ENCODE measurements at places on chromosomes 1 and 21.
A peak's percentile ranks its signal among the peaks of the same experiment; 100 is the strongest.

DNA sequence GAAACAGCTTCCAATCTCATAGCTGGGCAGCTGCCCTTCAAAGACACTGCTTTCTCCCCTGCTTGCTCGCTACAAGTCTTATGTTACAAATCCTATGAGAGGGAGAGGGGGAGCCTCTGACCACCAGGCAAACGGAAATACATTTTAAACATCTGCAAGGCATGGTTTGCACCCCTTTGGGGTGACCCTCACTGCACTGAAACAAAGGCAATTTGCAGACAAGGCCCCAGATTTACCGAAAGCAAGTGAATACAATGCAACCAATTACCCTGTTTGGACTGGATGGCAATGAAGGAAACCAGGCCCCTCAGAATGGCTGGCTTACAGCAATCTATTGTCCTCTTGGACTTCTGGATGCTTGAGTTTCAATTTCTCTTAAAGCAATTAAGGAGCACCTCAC lies 11.8 kb upstream of the ATP13A2 start:
- no peak for DNase-seq

DNA sequence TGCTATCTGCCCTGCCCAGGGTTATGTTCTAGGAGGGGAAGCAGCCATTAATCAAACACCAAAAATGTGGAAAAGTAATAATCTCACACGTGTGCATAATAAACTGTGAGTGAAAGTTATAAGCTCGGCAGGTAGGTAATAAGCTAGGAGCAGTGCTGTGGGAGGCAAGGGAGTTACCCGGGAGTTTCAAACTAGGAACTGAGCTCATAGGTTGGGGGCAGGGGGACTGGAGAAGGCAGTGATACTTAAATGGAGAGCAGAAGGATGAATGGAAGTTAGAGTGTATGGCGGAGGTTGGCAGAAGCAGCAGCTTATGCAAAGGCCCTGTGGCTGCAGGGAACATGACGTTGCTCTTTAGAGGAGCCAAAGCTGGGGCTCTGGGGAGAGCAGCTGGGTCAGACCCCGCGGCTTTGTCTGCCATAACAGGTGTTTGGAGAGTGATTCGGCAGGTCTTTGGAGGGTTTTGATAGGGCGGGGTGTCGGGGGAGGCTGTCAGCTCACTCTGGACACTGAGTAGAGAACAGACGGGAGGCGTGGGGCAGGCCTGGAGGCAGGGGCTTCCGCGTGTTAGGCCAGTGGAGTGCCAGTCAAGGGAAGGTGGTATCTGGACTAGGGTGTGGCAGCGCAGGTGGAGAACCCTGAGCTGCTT lies 20.0 kb downstream of the PTPRF start:
- DNase-seq: no peak

- no peak for DNase-seq
These were observed 20.9 kb upstream of the AGL start for GRCh38 chr1:99829269-99829668.

GRCh38 chr1:44256762-44257554 lies 43.7 kb downstream of the DMAP1 start:
- no peak for DNase-seq

GRCh38 chr1:86156566-86157455 lies at the start of gene COL24A1:
TSS of gene COL24A1 (minus strand) at chr1:86156772. CDS start at chr1:86156396, 376 bp downstream.
- DNase-seq: peak; percentile 52

DNA sequence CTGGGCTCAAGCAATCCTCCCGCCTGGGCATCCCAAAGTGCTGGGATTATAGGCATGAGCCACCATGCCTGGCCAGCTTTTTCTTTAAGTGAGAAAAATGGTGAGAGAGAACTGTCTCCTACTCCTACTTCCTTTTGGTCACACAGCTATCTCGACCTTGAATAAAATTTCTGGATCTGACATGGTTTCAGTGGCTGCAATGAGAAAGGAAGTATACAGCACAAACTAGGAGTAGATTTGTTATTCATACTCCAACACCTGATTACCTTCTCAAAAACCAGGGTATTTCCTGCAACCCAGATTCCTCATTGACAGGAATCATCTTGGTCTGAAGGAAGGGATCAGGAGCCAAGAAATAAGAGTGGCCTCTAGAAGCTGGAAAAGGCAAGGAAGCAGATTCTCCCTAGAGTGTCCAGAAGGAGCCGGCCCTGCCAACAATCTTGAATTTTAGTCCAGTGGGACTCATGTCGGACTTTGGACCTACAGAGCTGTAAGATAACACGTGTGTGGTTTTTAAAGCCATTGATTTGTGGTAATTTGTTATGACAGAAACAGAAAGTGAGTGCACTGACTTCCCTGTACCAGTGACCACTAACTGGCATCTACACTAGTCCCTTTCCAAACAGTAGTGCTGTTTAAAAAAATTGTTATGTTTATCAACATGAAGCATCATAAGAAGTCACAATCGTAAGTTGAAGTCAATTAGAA lies 516.6 kb downstream of the SMYD3 start:
- no peak for DNase-seq

- DNase-seq: peak; percentile 81
These were observed 40.8 kb upstream of the UTS2 start for GRCh38 chr1:7893529-7894180.

DNA sequence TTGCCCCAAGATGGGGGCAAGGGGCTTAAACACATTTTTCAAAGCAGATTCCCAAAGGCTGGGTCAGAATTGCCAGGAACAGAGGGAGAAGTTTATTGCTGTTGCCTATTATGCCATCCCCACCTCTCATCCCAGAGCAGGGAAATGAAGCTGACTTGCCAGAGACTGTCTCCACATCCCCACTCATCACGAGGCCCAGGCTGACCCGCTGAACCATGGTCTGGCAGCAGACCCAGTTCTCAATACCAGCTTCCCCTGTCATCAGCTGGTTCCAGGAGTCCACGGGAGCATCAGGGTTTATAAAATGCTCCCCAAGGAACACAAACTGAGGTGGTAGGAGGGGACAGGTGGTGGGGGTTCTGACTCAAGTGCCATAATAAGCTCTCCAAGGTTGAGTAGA lies 605.9 kb downstream of the NPHP4 start:
- DNase-seq: no peak

- DNase-seq: no peak
These were observed 3.6 kb downstream of the NIBAN1 start for GRCh38 chr1:184970691-184971161.

- DNase-seq: no peak
These were observed 332.1 kb downstream of the RRAGC start for GRCh38 chr1:38527373-38527966.

- DNase-seq: no peak
These were observed 84.8 kb downstream of the KCND3 start for GRCh38 chr1:111904478-111905218.

- no peak for DNase-seq
These were observed 8.1 kb upstream of the GREM2 start for GRCh38 chr1:240619906-240620621.

DNA sequence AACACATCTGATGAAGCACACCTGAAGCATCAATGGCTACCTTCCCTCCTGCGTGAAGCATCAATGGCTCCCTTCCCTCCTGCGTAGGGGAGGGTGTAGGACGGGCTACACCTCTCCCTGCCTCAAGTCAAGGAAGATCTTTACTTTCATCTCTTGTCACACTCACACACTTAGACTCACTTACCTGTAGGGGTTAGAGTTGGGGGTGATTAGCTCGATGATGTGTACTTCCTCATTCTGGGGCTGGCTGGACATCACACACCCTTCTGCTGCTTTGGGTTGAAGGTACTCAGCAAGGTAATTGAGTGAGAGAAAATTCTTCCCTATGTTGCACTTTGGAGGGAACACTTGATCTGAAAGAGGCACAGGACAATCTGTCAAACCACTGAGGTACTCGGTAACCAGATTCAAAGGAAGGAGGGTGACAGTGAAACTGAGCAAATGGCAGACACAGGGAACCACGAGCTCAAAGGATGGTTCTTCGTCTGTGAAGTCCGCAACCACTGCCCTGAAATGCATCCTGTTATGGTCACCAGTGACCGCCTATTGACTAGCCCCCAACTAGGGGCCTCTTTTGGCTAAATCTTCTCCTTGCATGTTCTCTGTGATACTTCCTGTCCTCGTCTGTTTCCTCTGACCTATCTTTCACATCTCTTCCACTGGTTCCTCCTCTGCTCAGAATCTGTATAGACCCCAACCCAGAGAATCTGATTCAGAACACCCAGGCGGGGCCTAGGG lies 156.2 kb downstream of the TGFBR3 start:
- DNase-seq: no peak

GRCh38 chr21:45141507-45141906 lies 67.1 kb downstream of the ADARB1 start:
- no peak for DNase-seq

DNA sequence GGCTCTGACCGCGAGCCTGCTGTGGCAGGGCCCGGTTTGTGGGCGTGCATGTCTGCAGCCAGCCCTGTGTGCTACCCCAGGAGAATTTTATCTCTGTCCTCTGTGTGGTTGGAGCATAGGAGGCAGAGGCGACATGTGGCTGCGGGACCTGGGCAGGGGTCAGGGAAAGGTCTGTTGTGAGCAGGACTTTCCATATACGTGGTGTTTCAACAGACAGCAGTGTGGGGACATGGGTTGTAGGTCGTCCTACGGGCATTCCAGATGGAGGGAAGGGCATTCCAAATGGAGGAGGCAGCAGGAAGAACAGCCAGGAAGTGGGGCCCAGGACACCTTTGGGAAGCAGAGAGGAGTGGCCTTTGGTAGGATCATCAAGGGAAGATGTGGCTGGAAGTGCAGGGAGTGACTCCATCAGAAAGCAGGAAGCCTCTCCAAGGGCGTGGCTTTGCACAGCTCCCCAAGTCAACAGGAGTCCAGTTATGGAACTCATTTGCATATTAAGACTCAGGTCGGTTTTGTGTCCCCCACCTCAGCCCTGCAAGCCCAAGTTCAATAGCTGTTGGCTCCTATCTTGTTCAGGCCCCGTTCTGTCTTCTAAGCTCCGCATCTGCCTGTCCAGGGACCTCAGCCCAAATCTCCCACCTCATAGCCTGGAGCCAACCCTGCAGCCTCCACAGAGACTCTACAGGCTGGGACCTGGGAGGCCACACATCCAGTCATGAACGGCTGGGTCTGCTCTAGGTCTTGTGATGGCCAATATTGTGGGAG lies 309.1 kb downstream of the MATN1 start:
- no peak for DNase-seq

DNA sequence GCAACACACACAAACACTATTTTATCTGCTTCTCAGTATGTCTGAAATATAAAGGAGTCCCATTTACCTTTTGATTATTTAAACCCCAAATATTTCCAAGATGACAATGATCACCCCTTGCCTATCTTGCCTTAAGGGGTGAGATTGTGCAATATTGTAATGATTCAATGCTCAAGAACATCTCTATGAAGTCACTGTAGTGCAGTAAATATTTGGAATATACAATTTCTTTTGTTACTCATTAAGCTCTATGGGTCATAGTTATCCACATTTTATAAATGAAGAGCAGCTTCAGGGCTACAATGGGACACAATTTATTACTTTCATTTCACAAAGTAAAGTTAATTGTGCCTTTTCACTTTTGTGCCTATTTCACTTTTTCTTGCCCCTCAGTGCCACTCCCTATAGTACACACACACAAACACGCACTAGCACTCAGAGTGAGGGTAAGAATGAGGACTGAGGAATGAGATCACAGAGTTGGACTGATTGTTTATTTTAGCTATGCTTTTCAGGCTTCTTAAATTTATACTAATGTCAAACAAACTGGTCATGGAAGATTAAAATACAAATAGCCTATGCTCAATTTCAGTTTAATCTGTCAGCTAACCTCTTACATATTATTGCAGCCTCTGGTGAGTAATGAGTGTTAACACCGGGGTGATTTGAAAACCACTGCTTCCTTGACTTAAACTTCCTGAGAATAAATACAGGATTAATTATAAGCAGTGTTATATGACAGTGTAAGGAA lies 521.0 kb upstream of the B3GALT2 start:
- DNase-seq: no peak

DNA sequence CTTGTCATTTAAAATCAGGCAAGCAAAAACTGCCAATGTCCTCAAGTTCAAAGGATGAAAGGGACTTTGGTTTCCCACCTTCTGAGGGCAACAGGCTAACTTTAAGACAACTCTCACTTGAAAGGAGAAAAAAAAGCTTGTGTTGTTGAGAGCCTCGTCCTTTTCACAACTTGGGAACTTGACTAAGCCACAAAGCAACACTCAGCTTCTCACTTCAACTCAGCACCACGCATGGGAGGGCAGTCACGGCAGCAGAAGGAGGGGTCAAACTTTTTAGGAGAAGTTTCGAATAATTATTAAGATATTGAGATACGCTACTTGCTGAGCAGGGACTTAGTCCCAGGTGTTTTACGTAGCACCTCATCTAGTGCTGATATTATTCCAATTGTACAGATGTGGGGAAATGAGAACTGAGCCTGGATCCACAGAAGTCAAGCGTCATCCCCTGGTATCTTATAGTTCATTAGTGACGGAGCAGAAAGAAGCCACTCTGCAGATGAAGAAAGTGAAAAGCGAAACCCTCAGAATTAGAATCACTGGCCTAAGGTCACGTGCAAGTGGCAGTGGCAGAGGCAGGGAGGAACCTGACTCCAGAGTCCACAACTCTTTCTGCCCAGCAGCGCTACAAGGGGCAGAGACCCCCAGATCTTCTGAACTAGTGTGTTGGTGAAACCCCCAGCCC lies 83.6 kb downstream of the JAK1 start:
- no peak for DNase-seq

DNA sequence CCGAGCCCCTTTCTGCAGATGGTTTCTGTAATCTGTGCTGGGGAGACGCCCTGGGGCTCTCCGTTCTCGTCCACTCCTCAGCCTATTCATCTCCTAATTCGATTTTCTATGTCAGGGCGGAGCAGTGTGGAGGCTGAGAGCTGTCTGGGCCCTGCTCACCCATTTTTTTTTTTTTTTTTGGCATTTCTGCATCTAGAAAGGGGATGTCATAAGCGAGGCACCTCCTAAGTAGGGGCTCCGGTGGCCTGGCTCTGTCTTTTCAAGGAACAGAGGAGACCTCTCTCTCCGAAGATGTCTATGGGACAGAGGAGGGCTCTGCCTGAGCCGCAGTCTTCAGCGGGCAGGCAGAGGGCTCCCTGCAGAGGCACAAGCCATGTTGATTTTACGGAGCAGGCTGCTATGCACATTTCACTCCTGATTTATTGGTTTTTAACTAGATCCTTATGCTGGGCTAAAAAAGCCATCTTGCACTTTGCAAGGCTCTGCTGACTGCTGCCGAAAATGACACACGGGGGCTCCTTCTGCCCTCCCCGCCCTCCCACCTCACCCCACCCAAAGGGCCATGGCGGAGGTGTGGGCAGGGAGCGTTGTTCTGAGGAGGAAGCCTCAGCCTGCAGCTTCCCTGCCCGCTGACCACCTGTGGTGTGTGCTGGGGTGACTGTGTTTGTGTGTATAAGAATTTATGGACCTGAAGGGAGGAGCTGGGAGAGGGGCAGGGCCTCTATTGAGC lies 71.0 kb downstream of the FOXD2 start:
- no peak for DNase-seq

GRCh38 chr21:10627316-10627863 lies 106.0 kb downstream of the TPTE start:
- no peak for DNase-seq

Measured in skeletal muscle cell (primary cell).